ENCODE measurements at places on chromosomes 4 and X.

- DNase-seq: no peak
Measured at GRCh38 chr4:159178979-159179969, 76.4 kb downstream of the RAPGEF2 start.

- DNase-seq: no peak
Measured at GRCh38 chrX:25851141-25851540, 287.0 kb upstream of the MAGEB18 start.

- no peak for DNase-seq
Measured at GRCh38 chr4:166989886-166990285, 244.4 kb downstream of the SPOCK3 start.

DNA sequence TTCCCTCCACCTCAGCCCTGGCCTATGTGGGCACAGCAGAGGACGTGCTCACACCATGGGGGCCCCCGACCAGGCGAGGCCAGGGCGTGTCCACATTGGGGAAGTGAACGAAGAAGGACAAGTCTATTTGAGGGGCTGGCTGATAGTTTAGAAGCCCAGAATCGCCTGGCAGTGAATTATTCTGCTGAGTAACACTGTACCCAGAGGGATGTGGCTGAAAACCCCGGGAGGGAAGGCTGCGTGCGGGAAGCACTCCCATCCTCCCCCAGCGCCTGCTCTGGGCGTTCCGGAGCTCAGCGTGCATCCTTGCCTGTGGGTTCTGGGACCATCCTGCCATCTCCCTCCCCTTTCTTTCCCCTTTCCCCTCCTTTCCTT lies 66.6 kb downstream of the TRMT44 start:
- no peak for DNase-seq

DNA sequence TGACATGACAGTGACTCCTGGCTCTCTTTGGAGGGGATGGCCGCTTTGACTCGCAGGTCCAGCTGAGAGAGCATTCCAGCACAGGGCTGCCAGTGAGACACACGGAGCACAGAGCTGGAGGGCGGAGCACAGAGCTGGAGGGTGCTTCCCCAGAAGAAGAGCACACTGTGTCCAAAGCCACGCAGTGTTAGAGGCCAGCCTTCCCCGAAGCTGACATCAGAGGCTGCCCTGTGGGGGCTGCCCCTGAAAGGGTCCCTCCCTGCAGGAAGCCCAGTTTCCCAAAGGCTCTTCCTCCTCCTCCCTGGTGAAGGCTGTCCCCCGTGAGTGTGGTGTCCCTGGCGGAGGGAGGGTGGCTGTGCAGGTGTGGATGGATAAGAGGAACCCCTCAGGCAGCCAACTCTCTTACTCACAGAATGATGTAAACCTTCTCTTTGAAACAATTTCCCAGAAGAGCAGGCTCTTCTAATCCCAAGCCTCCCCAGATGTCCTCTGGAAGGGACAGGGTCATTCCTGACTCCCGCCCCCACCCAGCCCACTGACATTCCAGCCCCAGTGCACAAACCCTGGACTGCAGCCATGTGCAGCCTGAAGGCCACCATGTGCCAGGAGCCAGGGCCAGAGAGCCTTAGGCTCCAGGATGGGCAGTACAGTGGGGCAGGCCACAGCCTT lies 53.4 kb downstream of the PSAPL1 start:
- DNase-seq: no peak

- no peak for DNase-seq
Measured at GRCh38 chr4:186240848-186241491, 13.7 kb downstream of the KLKB1 start.

GRCh38 chr4:27121830-27122229 lies 261.2 kb downstream of the STIM2 start:
- no peak for DNase-seq

DNA sequence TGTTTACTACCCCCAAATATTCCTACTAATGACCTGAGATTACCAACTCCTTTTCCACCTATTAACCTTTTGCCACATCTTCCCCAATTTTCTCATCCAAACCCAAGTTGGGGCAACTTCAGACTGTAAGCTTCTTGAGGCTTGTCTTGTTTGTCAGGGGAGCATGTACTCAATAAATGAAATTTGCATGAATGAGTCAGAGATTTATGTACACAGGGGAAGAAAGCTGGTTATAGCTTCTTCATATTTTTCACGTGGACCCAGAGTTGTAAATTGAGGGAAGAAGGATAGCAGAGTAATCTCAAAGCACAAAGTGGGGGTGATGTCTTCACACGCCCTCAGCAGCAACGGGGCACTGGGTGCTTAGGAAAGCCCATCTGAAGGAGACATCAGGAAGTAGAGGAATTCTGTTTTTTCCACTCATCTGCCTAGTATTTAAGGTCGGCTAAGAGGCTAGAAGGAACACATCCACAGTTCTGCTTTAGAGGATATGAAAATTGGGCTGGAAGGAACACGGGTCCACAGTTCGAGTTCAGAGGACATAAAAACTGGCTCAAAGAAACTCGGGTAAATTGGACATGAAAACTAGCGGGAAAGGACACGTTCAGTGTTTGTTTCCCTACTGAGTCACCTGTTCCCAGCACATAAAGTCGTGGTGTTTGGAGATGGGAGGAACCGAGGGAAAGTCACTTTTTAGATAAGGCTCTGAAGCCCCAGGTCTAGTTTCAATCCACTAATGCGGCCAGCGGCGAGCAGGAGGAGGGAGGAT lies 696 bp upstream of the CA5B start:
- no peak for DNase-seq

- DNase-seq: no peak
Measured at GRCh38 chr4:119100655-119101054, 35.0 kb upstream of the MYOZ2 start.

DNA sequence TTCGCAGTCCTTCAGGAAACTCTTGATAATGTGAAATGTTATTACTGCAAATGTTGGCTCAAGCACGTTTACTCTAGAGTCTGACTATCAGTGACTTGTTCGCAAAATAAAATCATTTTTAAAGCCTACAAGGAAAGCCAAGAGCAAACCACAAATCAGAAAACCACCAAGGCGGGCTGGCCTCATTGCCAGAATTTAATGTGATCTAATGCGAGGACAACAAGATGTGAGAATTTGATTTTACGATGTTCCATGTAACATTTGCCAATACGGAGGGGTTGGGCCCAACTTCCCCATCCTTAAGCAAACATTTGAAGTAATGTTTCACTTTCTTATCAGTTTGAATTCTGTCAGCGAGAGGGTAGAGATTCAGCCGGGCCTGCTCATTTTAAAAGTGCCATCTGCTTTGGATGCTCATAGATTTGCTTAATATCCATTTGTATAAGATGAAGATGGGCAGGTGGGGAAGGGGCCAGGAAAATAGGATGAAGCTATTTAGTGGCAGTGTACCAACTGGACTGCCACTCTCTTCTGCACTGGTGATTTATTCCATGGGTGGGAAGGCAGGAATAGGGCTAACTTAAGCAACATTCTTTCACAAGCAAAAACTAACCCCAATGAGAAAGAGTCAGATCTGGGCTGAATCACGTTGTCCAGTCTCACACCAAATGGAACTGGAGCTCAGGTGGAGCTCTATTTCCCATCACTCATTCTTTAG lies 225.3 kb downstream of the ANAPC10 start:
- DNase-seq: no peak

GRCh38 chr4:187276736-187277408 lies 553.2 kb upstream of the FAT1 start:
- no peak for DNase-seq

DNA sequence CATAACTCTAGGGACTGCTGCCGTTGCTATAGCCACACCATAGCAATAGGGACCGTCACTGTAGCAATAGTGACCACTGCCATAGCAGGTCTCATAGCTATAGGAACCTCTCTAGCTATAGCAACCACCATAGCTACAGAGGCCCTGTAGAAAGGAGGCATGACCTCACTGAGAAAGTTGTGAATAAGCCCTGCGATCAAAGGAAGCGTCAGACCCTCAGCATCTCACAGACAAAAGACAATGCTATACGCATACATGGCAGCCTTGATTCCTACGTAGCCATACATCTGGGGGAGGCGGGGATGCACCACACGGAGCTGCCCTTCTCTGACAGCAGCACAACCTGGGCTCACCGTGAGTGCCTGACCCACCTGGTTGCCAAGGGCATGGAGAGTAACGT lies 88.5 kb downstream of the MTMR1 start:
- DNase-seq: no peak

GRCh38 chrX:119118780-119119395 lies 8.7 kb downstream of the KIAA1210 start:
- DNase-seq: no peak

- DNase-seq: no peak
Measured at GRCh38 chr4:72942565-72942964, 127.0 kb downstream of the COX18 start.

DNA sequence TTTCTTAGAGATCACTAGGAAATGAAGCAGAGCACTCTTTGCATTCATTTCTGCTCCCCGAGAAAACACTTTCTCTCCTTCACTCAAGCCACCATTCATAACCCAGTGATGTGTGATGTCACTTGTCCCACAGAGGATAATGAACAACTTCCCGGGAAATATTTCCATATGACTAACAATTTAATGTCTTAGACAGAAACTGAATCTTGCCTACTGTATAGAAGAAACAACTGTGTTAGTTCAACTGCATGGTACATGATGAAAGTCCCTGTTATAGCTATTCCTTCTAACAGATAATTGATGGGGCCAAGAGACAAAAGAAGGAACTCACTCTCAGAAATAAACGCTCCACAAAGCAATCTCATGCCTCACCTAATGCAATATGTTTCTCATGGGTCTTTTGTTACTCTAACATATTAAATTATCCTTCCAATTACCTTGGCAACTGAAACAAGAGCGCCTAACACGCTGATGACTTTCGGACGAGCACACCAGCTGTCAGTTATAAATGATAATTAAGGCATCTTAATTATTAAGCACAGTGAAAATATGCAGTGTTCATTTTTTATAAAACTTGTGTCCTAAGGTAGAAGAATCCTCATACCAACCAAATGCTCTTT lies 113.7 kb upstream of the TLR3 start:
- no peak for DNase-seq

- DNase-seq: no peak
Measured at GRCh38 chr4:105483840-105484239, 10.0 kb upstream of the PPA2 start.

DNA sequence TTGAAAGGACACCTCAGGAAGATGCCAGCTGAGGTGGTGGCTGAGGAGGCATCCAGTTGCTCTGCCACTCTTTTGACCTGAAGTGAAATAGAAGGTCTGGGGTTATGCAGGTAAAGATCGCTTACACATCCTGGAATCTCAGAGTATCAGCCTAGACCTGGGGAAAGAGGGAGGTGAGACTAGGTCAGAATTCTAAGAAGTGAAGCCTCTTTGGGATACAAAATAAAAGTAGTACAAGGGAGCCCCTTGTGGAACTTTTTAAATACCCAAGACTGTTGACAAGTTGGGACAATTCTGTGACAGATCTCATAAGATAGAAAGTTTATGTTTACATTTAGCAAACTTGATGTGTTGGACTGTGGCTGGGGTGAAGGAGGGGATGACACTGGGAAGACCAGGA lies 263.1 kb downstream of the SPRY1 start:
- DNase-seq: no peak

DNA sequence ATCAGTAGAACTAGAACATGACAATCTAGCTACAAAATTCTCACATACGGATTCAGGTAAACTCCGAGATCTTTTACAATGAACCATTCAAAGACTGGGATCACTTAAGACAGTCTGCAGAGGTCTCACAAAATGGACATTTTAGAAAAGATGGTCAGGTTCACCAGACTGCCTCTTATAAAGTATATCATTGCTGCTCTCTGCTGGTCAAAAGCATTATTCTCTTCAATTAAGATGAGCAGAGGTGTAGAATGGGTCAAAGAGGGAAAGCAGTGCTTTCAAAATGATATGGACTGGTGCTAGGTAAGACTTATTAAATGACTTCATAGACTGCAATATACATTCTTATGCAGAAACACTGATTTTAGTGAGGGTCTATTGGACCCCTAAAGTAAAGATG lies 434.7 kb downstream of the PACRGL start:
- no peak for DNase-seq

- DNase-seq: no peak
Measured at GRCh38 chr4:127936974-127937373, 28.0 kb downstream of the MFSD8 start.

GRCh38 chr4:147943159-147943638 lies 211.3 kb downstream of the ARHGAP10 start:
- no peak for DNase-seq

GRCh38 chr4:177902386-177902785 lies 460.1 kb upstream of the AGA start:
- DNase-seq: no peak

GRCh38 chr4:136818811-136819330 lies 713.4 kb downstream of the PCDH18 start:
- no peak for DNase-seq

DNA sequence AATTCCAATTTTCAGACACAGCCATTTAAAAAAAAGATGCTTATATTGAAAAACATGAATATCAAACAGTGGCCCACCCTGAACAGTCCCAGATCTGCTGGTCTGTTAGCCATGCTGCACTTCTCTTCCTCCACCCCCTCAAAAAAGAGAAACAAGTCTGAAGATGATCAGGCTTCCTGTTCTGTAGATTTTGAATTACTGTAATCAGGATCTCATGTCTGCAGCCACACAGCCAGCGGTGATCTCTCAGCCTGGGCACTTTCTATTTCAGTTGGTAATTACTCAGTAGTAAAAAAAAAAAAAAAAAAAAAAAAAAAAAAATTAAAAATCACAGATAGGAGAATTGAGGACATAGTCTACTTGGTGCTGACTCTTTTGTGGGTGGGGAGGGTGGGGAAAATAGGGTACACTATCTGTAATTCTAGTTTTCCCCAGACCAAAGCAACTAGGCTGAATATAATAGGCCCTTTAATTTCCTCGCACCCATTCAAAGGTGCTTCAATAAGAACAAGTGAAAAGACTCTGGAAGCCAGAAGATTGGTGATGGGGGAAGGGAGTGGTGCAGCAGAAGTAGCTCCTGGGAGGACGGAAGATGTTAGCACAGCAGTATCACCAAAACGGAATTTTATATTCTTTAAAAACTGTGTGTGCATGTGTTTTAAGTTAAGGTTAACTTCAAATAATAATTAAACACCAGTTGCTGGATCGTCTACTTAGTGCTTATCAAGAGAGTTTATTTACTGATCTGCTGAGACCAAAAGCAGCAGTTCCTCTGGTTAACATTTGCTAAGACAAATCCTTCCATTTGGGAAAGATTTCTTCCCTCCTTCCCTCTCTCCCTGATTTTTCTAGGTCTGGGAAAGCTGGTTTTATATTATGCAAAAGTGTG lies 47.0 kb downstream of the SPRY1 start:
- no peak for DNase-seq

- no peak for DNase-seq
Measured at GRCh38 chr4:98181809-98182208, 38.5 kb upstream of the STPG2 start.

DNA sequence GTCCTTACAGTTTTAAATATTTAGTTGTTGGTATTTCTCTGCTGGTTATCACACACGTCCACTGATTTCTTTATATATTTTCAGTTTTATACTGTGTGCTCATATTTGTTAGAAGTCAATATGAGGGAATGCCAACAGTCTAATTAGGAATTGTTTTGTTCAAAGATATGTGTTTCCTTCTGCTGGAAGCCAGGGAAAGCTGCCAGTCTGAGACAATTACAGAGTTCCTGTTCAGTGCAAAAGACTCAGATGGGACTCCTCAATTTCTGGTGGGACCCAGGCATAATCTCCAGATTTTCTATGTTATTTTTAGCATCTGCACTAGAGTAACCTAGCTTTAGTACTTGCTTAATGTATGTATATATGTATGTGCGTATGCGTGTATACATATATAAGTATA lies 486.0 kb downstream of the GRID2 start:
- DNase-seq: no peak

- no peak for DNase-seq
Measured at GRCh38 chrX:20224814-20225487, 41.8 kb downstream of the RPS6KA3 start.

- no peak for DNase-seq
Measured at GRCh38 chr4:159778298-159778697, 675.4 kb downstream of the RAPGEF2 start.
